ENCODE measurements at places on chromosomes 11 and 22. TPM values are rescaled to one million over a fixed set of nuclear protein-coding genes. Genes with fewer than 3 reads are reported as not detected.

GRCh38 chr11:2520736-2521035 lies 75.9 kb downstream of the KCNQ1 start:
- DNase-seq, result no peak

DNA sequence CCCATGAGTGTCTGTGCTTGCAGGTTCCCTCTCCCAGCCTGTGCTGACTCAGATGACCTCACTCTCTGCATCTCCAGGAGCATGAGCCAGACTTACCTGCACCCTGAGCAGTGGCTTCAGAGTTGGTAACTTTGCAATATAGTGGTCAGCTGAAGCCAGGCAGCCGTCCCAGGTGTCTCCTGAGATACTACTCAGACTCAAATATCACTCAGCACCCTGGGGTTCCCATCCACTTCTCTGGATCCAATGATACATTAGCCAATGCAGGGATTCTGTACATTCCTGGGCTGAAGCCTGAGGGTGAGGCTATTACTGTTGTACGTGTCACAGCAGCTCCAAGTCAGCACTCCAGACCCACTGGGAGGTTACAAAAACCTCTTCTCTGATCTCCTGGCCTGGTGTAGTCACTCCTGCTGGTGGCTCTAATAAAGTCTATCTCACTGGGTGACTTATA lies 87.8 kb upstream of the TOP3B start:
- no peak for DNase-seq

Gene TIGD3
- total RNA-seq, result 4.8 TPM

DNA sequence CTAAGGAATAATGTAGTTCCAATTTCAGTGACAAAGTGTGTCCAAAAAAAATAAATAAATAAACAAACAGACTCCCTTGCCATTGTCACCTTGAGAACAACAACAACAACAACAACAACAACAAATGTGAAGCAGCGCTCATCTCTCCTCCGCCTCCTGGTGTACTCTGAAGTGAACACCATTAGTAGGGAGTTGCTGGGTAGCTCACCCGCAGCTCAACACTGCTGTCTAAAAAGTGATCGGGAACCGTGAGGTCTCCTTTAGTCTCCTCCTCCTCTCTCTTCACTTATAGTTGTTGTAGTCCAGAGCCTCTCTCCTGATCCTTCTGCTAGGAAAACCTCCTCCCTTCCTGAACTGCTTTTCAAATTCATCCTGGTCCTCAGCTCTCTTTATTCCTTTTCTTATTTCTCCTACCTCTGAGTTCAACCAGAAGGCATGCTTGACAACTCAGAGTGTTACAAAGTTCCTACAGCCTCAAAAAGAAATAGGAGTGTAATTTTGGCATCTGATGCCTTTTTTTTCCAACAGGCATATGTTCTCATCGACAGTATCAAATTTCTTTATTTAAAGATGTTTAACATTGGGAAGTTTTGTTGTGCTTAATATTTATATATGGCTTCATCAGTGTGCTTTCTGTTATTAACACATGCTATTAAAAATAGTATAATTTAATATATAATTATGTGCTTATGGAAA lies 215.1 kb downstream of the PGR start:
- DNase-seq, result no peak

GRCh38 chr22:47090591-47091245 lies 328.3 kb downstream of the TBC1D22A start:
- DNase-seq, result peak; percentile 54

Gene RIBC2
- total RNA-seq, result 0.54 TPM

Gene MISFA
- not detected for total RNA-seq

GRCh38 chr11:120339394-120339890 lies 3.2 kb downstream of the ARHGEF12 start:
- DNase-seq, result peak; percentile 78

Gene GGTLC2
- total RNA-seq, result not detected

- no peak for DNase-seq
Observed at GRCh38 chr22:28977060-28977459, 84.6 kb downstream of the C22orf31 start.

Gene KCNJ1
- under 0.01 TPM for total RNA-seq

GRCh38 chr11:118156531-118157185 lies 4.0 kb upstream of the SCN4B start:
- DNase-seq, result no peak

- no peak for DNase-seq
Observed at GRCh38 chr11:16356761-16357393, 531 bp upstream of the SOX6 start.

Gene ENTHD1
- total RNA-seq, result not detected

DNA sequence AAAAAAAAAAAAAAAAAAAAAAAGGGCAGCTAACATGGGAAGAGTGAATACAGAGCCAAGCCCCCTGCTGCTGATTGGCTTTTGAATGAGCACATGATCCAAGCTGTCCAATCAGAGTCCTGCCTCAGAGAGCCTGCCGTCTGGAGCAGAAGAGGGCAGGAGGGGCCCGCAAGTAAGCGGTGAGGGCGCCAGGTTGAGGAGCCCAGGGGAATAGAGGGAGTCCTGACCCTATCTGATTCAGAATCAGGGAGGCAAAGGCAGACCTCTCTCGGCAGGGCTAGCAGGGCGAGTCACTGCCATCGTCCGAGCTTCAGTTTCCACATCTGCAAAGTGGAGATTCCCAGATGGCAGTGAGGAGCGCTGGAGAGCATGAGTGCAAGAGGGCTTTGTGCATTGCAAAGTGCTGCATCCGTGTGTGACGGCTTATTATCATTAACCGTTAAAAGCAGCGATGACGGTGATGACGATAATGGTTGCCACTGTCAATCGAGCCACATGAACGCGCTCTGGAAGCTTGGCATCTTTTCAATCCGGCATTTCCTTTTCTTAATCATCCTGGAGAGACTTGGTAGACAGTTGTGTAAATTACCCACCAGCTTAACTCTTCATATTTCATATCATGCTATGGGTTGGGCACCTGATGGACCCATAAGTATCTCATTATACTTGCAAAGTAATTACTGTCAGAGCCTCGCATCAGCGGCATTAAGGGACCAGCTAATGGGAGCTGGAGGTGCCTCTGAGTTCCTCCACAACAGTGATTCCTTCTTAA lies 68.6 kb upstream of the ATXN10 start:
- peak; percentile 48 for DNase-seq

DNA sequence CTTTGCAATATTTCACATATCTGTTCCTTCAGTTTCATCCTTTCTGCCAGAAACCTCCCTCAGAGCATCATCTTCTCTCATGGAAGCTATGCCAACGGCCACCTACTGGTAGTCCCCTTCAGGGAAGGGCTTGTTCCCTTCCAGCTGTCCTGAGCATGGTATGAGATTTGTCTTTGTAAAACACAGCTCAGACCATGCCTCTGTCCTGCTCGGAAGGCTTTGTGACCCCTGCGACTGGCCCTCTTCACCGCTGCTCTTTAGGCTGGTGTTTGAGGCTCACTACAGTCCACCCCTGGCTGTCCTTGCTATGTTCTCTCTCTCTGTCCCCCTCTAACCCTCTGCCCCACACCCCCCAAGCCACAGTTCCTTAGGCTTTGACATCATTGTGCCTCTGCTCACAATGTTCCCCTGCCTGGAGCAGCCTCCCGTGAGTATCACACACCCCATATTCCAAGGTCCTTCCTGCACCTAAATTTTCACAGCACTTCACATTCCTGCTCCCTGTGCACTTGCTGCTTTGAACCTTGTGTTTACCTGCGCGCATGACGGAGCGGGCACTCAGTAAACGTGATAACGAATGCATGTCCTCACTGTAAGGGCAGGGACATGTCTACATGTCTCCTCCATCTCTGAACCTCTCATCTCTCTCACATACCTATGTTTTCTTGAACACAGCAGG lies 24.0 kb upstream of the ACER3 start:
- DNase-seq, result no peak

DNA sequence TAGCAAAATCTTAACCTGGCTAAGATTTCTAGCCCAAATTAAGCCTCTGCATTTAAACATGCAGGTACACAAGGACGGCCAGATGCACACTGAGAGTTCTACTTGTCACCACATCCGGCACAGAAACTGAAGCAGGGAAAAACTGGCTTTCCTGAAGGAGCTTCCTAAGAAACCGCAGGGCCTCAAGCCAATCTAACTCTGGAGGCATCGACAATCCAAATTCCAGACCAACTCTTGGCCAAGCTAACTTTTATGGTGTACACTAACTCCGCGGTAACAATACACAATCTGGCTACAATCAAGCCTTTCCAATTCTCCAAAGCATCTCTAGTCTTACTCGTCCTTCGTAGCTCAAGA lies 1.2 kb downstream of the MSANTD2 start:
- peak; percentile 1 for DNase-seq

Gene MS4A15
- not detected for total RNA-seq

DNA sequence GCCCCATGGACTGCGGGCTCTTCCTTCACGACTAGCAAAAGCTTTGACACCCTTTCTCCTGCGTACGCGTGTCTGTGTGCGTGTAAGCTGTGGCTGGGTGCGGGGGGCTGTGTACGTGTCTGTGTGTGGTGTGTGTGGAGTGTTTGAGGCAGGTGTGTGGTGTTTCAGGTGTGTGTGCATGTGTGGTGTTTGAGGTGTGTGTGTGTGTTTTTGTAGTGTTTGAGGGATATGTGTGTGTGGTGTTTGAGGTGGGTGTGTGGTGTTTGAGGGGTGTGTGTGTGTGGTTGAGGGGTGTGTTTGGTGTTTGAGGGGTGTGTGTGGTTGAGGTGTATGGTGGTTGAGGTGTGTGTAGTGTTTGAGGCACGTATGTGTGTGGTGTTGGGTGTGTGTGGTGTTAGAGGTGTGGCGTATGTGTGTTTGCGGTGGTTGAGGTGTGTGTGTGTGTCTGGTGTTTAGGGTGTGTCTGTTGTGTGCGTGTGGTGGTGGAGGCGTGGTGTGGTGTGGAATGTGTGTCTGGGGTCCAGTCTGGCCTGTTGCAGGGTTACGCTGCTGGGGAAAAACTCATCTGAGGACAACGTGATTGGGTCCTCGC lies 687 bp upstream of the ARSA start:
- DNase-seq, result no peak

Gene SEPTIN5
- 79.4 TPM for total RNA-seq

Gene OR51B4
- total RNA-seq, result 0.54 TPM

DNA sequence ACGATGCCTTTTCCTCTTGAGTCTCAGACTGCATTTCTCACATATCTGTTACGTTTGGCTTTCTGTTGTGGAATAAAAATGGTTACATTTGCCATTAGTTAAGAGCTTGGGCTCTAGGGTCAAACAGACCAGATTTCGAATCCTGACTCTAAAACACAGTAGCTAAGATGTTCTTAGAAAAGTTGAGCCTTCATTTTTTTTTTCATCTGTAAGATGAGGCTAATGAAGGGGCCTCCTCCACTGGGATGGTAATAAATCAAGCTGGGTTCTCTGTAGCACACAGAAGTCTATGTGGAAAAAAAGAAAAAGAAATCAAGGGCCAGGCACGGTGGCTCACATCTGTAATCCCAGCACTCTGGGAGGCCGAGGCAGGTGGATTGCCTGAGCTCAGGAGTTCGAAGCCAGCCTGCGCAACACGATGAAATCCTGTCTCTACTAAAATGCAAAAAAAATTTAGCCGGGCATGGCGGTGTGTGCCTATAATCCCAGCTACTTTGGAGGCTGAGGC lies 49.9 kb upstream of the CAPRIN1 start:
- no peak for DNase-seq

DNA sequence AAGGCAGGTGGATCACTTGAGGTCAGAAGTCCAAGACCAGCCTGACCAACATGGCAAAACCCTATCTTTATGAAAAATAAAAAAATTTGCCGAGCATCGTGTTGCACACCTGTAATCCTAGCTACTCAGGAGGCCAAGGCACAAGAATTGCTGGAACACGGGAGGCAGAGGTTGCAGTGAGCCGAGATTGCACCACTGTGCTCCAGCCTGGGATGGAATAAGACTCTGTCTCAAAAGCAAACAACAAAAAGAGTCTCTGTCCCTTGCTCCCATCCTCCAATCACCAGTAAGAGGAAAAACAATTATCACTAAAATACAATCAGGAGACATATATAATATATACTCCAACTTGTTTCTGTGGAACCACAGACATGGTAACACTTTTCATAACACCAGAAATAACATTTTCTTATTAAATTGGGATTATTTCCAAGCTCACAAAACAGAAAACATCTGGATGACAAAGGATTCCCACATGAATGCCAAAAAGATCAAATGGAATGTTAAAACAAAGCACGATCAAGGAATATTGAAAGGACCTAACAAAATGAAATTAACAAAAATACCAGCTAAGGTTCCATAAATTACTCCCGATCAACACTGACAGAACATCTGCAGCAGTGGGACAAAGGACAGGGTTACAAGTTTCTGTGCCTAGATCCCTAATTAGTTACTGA lies 15.2 kb downstream of the FCHSD2 start:
- no peak for DNase-seq

Gene PANX3
- total RNA-seq, result not detected

GRCh38 chr11:7696424-7696823 lies 9.9 kb downstream of the OVCH2 start:
- no peak for DNase-seq

DNA sequence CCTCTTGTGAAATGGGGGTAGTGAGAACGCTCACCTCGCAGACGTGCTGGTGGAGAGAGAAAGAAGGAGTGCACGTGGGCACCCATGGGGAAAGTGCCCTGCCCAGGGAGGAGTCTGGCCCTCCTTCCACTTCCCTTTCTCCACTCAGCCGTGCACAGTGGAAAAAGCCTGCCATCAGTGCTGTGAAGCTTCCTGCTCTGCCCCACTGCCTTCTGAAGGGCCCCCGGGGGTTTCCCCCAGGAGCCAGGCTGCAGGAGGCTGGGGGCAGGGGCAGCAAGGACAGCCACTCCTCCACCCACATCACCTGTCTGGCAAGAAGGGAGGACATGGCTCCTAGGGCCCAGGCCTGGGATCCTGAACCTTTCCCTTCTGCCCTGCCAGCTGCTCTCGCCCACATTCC lies 7.6 kb downstream of the TP53I11 start:
- DNase-seq, result peak; percentile 78

Gene EFCAB6
- total RNA-seq, result 0.54 TPM

DNA sequence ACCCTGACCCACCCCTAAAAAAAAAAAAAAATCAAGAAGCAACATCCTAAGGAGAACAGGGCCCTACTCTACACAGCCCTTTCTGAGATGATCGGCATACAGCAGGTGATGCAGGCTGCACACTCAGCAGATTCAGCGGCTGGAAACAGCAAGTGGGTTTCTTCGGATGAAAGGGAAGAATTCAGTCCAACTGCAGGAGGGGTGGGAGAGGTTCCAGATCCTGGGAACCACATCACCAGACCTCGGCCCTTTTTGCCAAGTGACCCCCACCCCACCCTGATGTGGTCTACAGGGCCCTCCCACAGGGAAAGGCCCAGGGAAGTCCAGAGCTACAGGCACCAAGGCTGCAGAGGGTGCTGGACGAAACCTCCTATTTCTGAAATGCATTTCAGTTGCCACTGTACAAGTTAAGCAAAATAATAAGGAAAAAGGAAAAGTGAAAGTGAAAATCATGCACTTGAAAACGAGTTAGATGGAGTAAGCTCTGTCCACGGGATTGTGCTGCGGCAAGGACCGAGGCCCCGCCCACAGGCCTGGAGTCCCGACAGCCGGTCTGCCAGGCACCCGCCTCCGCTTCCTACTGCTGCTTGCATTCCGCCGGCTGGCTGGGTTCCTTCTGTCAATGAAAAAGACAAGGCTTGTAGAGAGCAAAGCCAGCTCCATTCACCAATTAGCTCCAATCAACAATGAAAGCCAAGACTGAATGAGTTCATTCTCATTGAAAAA lies 16.0 kb upstream of the PHLDA2 start:
- no peak for DNase-seq

All from hematopoietic multipotent progenitor cell (in vitro differentiated cells).